Ascending aorta (tissue), 2 donors: ENCODE measurements at places on chromosomes 4 and X.

- H3K36me3 ChIP-seq = no peaks in the 10 kb centered on the region
- H3K4me1 ChIP-seq = no peaks in the 10 kb centered on the region
- H3K4me3 ChIP-seq = no peak overlapping the region
- H3K27me3 ChIP-seq = no peaks in the 10 kb centered on the region
- H3K27ac ChIP-seq = peak overlapping the region; percentile 27
- DNase-seq = no peak
Observed at GRCh38 chrX:65723706-65724105, 56.3 kb downstream of the MSN start.

GRCh38 chr4:3505231-3505630 is 27.0 kb downstream of the LRPAP1 start:
- H3K36me3 ChIP-seq = peaks cover 88% of the 10 kb centered on the region
- no peak overlapping the region for H3K4me3 ChIP-seq
- H3K27ac ChIP-seq = no peak overlapping the region
- no peaks in the 10 kb centered on the region for H3K4me1 ChIP-seq
- DNase-seq = no peak
- H3K27me3 ChIP-seq = no peaks in the 10 kb centered on the region

DNA sequence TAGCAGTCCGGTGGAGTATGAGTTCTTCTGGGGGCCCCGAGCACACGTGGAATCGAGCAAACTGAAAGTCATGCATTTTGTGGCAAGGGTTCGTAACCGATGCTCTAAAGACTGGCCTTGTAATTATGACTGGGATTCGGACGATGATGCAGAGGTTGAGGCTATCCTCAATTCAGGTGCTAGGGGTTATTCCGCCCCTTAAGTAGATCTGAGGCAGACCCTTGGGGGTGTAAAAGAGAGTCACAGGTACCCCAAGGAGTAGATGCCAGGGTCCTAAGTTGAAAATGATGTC is 852 bp downstream of the MAGEH1 start:
- no peaks in the 10 kb centered on the region for H3K36me3 ChIP-seq
- peak overlapping the region; percentile 81 for H3K27ac ChIP-seq
- no peak for DNase-seq
- H3K27me3 ChIP-seq = no peaks in the 10 kb centered on the region
- peak overlapping the region; percentile 55 for H3K4me3 ChIP-seq

GRCh38 chr4:176013476-176014247 is 52.0 kb upstream of the WDR17 start:
- DNase-seq = no peak
- H3K27ac ChIP-seq = no peak overlapping the region
- no peak overlapping the region for H3K4me3 ChIP-seq
- H3K27me3 ChIP-seq = no peaks in the 10 kb centered on the region
- H3K4me1 ChIP-seq = no peaks in the 10 kb centered on the region

DNA sequence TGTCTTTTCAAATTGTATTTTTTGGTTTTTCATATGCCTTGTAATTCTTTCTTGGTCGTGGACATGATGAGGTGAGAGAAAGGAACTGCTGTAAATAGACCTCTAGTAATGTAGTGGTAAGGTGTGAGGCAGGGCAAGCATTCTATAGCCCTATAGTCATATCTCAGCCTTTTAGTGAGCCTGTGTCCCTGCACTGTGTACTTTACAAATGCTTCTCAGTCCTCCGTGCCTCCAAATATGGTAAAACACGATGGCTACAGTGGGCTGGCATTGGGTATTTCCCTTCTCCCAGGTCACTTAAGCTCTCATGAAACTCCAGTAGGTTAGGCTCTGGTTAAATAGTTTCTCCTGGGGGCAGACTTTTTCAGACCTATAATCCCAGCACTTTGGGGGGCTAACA is 57.9 kb upstream of the PLS3 start:
- no peaks in the 10 kb centered on the region for H3K27me3 ChIP-seq
- no peak for DNase-seq
- no peaks in the 10 kb centered on the region for H3K36me3 ChIP-seq
- H3K27ac ChIP-seq = peak overlapping the region; percentile 41

GRCh38 chr4:7206911-7207567 is 14.7 kb downstream of the SORCS2 start:
- H3K27ac ChIP-seq = peak overlapping the region; percentile 80
- no peaks in the 10 kb centered on the region for H3K27me3 ChIP-seq
- DNase-seq = peak; percentile 51
- H3K36me3 ChIP-seq = no peaks in the 10 kb centered on the region
- peak overlapping the region; percentile 15 for H3K4me3 ChIP-seq
- peaks cover 21% of the 10 kb centered on the region for H3K4me1 ChIP-seq

- no peak overlapping the region for H3K4me3 ChIP-seq
- no peaks in the 10 kb centered on the region for H3K36me3 ChIP-seq
- no peaks in the 10 kb centered on the region for H3K27me3 ChIP-seq
- no peak for DNase-seq
- no peak overlapping the region for H3K27ac ChIP-seq
- H3K4me1 ChIP-seq = no peaks in the 10 kb centered on the region
Observed at GRCh38 chrX:108811891-108812290, 75.5 kb upstream of the IRS4 start.

- H3K27me3 ChIP-seq = no peaks in the 10 kb centered on the region
- H3K4me1 ChIP-seq = no peaks in the 10 kb centered on the region
- no peak overlapping the region for H3K27ac ChIP-seq
- H3K36me3 ChIP-seq = no peaks in the 10 kb centered on the region
- DNase-seq = no peak
Observed at GRCh38 chr4:23881052-23881501, 8.8 kb downstream of the PPARGC1A start.

- H3K4me1 ChIP-seq = peaks cover 8% of the 10 kb centered on the region
- H3K27ac ChIP-seq = peak overlapping the region; percentile 35
- peaks cover 8% of the 10 kb centered on the region for H3K36me3 ChIP-seq
- no peak overlapping the region for H3K4me3 ChIP-seq
Observed at GRCh38 chr4:155777971-155778735, 19.3 kb downstream of the GUCY1B1 start.

- no peaks in the 10 kb centered on the region for H3K27me3 ChIP-seq
- DNase-seq = no peak
- H3K27ac ChIP-seq = no peak overlapping the region
- no peak overlapping the region for H3K4me3 ChIP-seq
Observed at GRCh38 chr4:186900232-186900900, 176.7 kb upstream of the FAT1 start.

- no peaks in the 10 kb centered on the region for H3K36me3 ChIP-seq
- no peak for DNase-seq
- no peaks in the 10 kb centered on the region for H3K4me1 ChIP-seq
- no peaks in the 10 kb centered on the region for H3K27me3 ChIP-seq
Observed at GRCh38 chr4:154329939-154330338, 161.7 kb downstream of the DCHS2 start.

DNA sequence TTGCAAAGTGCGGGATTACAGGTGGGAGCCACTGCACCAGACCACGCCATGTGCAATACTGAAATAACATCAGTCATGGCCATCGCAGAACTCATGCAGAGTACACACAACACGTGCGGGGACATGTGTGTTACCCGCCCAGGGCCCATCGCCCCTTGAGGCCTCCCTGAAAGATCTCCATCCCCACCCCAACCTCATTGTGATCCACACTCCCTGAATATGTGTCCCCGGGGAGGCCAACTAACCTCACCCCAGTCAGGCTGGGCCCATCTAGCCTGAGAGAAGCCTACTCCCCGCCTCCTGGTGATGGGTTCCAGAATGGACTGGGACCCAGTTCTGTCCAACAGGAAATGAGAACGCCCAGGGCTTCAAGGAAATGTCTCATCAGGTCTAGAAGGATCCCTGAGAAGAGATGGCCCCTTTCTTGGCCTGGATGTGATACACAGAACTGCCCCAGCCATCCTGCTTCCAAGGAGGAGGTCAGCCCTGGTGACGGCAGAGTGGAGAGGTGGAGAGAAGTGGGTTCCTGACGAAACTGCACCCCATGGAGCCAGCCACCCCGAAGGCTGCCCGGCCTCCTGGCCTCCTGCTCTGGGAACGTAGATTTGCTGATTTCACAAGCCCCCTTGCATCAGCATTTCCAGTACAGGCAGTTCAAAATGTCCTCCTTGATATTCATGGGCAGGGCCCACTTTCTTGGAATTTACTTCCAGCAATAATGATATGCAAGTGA is 22.5 kb upstream of the CLDN24 start:
- H3K4me3 ChIP-seq = no peak overlapping the region
- no peaks in the 10 kb centered on the region for H3K4me1 ChIP-seq
- H3K27me3 ChIP-seq = no peaks in the 10 kb centered on the region
- DNase-seq = no peak
- H3K27ac ChIP-seq = no peak overlapping the region

GRCh38 chr4:184628103-184628502 is 21.1 kb downstream of the CASP3 start:
- no peak overlapping the region for H3K4me3 ChIP-seq
- H3K36me3 ChIP-seq = peaks cover 52% of the 10 kb centered on the region

DNA sequence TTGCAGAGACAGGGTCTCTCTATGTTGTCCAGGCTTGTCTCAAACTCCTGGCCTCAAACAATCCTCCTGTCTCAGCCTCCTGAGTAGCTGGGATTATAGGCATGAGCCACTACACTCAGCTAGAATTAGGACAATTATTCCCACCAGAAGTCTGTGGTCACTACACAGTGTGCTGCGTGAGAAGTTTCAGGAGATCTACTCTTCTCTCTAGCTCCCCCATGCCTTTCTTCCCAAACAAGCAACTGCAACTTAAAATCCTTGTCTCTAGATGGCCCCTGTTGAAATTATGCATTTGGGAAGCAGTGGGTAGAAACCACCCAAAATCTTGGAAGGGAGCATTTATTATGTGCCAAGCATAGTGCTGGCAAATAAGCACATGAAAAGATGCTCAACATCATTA is 21.1 kb upstream of the MAP7D3 start:
- no peaks in the 10 kb centered on the region for H3K36me3 ChIP-seq
- H3K27me3 ChIP-seq = no peaks in the 10 kb centered on the region
- no peak overlapping the region for H3K4me3 ChIP-seq
- H3K4me1 ChIP-seq = no peaks in the 10 kb centered on the region

DNA sequence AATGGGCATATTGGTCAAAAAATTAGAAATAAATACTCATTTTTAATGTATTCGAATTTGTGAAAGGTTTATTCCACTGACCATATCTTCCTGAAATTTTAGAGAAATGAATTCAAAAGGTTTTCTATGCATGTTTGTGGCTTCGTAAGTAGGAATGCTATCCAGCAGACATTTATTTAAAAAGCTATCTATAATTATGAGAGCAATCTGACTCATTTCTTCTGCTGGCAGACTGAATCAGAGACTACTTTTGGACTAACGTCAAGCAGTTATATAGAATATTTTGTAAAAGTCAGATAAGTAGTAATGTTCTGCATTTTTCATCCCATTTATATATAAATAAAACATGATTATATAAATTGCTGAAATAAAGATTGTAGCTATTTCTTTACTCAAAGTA is 125.0 kb downstream of the SPCS3 start:
- no peaks in the 10 kb centered on the region for H3K27me3 ChIP-seq
- H3K27ac ChIP-seq = no peak overlapping the region
- no peaks in the 10 kb centered on the region for H3K36me3 ChIP-seq

GRCh38 chr4:147901388-147901787 is 169.5 kb downstream of the ARHGAP10 start:
- no peak for DNase-seq
- H3K4me3 ChIP-seq = no peak overlapping the region
- H3K27ac ChIP-seq = no peak overlapping the region
- H3K4me1 ChIP-seq = no peaks in the 10 kb centered on the region
- H3K27me3 ChIP-seq = no peaks in the 10 kb centered on the region

DNA sequence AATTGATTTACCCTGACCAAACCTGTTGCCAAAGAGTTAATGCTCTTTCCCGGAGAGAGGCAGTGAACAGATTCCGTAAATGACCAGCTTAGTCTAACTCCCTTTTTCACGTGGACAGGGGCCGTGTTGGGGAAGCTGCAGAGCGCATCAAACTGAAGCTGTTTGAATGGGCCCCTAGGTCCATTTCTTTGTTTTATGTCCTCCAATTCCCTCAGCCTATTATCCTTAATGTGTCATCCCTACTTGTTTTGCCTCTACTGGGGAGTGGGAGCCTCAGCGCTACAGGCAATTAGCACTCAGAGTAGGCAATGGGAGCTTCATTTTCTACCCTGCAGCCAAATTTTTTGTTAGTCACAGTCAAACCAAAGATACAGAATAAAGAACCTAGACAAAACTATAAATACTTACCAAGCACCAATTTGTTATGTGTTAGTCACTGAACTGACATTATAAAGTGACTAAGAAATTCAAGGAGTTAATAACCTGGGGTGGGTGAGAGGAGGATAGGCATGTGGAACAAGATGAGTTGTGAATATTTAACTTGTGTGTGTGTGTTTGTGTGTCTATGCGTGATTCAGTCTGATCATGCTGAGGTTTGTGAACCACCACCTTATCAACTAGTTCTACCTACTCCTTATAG is 417.4 kb downstream of the PACRGL start:
- H3K36me3 ChIP-seq = no peaks in the 10 kb centered on the region
- DNase-seq = no peak
- H3K4me3 ChIP-seq = no peak overlapping the region
- no peaks in the 10 kb centered on the region for H3K4me1 ChIP-seq

- no peaks in the 10 kb centered on the region for H3K36me3 ChIP-seq
- H3K4me1 ChIP-seq = no peaks in the 10 kb centered on the region
- no peak for DNase-seq
- no peak overlapping the region for H3K4me3 ChIP-seq
- H3K27ac ChIP-seq = no peak overlapping the region
Observed at GRCh38 chr4:148292686-148293085, 149.5 kb downstream of the NR3C2 start.

DNA sequence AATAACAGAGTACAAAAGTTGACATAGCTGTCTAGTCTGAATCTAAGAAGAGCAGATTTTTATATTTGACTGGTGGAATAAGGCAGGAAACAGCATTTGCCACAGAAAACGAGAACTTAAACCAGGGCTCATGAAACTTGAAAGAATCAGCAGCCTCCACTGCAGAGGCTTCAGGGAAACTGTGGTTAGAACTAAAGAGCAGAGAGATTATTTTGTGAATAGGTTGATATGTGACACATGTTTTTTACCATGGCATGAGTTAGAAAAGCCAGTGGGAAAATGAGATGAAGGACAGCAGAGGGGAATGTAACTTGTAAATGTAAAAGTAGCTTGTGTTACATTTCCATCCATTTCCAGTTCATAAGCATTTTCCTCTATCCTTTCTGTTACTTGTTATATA is 63.7 kb upstream of the CAMK2D start:
- no peak overlapping the region for H3K27ac ChIP-seq
- H3K27me3 ChIP-seq = no peaks in the 10 kb centered on the region
- H3K4me1 ChIP-seq = no peaks in the 10 kb centered on the region
- H3K36me3 ChIP-seq = no peaks in the 10 kb centered on the region

GRCh38 chr4:54095110-54095825 is 4.7 kb upstream of the GSX2 start:
- no peak overlapping the region for H3K4me3 ChIP-seq
- peaks cover 5% of the 10 kb centered on the region for H3K27me3 ChIP-seq
- H3K36me3 ChIP-seq = no peaks in the 10 kb centered on the region
- H3K4me1 ChIP-seq = peaks cover 8% of the 10 kb centered on the region

- no peak for DNase-seq
- H3K36me3 ChIP-seq = no peaks in the 10 kb centered on the region
- peak overlapping the region; percentile 51 for H3K27ac ChIP-seq
- H3K27me3 ChIP-seq = no peaks in the 10 kb centered on the region
- H3K4me3 ChIP-seq = no peak overlapping the region
- no peaks in the 10 kb centered on the region for H3K4me1 ChIP-seq
Observed at GRCh38 chrX:15989716-15990115, 133.6 kb upstream of the GRPR start.
